Activated CD4-positive, alpha-beta T cell treated with anti-CD3 and anti-CD28 coated beads for 48 hours (primary cell): ENCODE measurements at places on chromosomes 11 and 22.

- no peak for DNase-seq
Measured at GRCh38 chr11:61098778-61099177, 3.5 kb upstream of the CD5 start.

DNA sequence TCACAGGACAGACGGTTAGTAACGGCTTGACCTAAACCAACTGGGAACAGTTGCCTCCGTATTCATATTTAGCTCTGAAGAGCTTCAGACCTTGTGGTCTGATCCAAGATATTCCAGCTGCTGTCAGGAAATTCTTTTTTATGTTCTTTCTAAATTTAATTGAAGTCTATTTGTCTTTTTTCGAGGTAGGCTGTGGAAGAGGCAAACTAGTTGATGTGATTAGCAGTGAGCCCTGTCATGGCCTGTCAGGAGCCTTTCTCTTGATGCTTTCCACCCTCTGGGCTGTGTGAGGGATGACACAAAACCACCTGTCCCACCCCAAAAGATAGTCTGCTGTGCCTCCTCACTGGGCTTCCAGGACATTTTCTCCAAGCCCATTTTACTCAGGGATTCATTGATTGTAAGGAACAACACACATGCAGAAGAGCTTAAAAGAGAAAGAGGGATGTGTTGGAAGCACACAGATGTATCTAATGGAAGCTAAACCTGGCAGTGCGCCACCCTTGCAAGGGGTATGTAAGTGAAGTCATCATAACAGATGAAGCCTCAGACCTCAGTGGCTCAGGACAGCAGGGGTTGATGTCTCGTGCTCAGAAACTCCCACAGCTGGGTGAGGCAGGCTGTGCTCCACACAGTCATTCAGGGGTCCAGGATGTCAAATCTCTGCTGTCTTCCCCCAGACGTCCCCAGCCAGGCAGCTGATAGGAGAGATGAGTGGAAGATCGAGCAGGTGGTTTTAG lies 170.0 kb downstream of the NCAM1 start:
- no peak for DNase-seq

GRCh38 chr11:128029219-128029722 lies 558.1 kb downstream of the ETS1 start:
- no peak for DNase-seq

DNA sequence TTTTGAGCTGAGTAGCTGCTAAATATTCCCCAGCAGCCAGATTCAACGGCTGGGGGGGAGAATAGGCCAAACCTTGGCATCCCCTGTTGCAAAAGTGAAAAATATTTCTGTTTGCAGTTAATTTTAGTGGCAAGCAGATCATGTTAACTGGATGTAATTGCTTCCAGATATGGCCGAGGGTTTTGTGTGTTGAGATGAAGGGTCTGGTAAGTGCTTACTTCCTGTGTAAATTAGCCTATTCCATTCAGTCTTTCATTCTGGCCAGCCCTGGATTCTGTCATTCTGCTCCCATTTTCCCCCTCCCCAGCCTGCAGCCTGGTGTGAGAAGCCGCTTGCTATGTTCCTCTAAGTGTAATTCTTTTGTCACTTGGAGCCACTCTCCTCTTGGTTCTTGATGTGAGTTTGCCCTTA lies 17.4 kb downstream of the ZBTB16 start:
- DNase-seq, result no peak

- no peak for DNase-seq
Measured at GRCh38 chr11:117966908-117967307, 19.3 kb upstream of the IL10RA start.

DNA sequence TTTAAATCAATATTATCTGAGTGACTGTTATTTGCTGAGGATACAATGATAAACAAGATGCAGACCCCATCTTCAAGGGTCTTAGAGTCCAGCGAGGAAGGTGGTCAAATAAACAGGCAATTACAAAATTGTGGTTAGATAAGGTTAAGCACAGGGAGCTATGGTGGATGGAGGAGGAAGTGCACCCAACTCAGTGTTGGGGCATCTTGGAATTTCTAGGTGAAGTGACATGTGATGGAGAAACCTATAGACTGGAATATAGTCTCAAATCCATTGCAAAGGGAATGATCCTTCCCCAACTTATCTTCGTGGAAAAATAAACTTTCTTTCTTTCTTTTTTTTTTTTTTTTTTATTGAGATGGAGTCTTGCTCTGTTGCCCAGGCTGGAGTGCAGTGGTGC lies 3.4 kb upstream of the PTPRJ start:
- no peak for DNase-seq

DNA sequence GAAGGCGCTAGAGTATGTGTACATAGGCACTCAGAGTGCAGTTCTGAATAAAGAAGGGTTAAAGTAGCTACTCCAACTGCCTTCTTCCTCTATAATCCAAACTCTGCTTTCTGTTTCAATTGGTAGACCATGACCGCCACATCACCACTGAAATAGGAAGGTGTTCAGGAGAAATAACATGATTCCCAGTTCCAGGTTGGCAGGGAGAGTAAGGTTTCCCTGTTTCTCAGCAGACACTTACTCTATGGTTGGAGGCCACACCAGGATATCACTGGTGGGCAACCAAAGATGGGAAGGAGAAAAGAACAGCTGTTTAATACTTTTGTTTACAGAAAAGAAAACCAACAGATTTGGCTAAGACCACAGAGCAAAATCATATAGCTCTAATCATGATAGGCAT lies 37.9 kb downstream of the PAK1 start:
- DNase-seq, result no peak

DNA sequence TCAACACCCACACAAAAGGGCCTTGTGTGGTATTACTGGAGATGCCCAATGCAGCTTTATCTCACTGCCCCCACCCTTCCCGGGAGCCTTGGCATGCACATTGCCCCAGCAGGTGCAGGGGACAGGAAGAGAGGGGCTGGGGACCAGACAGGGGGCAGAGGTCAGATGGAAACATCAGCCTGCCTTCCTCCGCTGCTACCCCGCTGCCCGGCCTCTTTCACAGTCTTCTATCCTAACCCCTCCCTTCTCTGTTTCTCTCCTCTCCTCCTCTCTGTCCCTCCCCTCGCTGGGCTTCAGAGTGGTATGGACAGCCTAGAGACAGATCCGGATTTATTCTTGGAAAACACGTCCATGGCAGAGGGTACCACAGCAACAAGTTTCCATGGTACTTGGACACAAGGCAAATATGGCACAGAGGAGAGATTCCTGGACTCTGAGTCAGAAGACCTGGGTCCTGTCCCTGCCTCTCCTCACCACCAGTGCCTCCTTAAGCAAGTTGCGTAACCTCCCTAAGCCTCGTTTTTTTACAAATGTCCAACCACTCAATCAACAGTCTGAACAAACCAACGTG lies 8.3 kb upstream of the IGSF9B start:
- DNase-seq, result no peak

GRCh38 chr11:58776891-58777710 lies 45.4 kb upstream of the GLYAT start:
- no peak for DNase-seq
